ENCODE measurements at places on chromosomes 1 and 21. TPM values are rescaled to one million over a fixed set of nuclear protein-coding genes. Genes with fewer than 3 reads are reported as not detected.

- H3K4me3 ChIP-seq = no peak overlapping the region
- no peak for DNase-seq
- H3K36me3 ChIP-seq = no peaks in the 10 kb centered on the region
Observed at GRCh38 chr1:206545351-206545750, 38.0 kb downstream of the RASSF5 start.

DNA sequence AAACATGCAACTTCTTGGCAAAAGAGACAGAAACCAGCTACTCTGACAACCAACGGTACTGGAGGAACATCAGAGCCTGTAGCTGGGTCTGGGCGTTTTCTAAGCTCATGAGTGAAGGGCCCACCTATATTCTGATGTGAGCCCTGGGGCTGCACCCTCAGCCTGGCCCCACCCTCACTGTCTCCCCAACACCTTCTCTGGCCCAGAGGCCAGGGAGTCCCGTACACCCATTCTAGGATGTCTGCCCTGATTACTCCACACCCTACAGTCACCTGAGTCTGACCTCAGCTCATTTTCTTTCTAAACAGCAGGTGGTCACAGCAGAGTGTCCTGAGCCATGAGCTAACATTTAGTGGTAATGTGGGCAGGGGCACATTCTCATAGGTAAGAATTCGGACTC is 439.2 kb downstream of the MATN1 start:
- no peaks in the 10 kb centered on the region for H3K36me3 ChIP-seq
- no peak for DNase-seq
- no peaks in the 10 kb centered on the region for H3K27me3 ChIP-seq

- H3K36me3 ChIP-seq = no peaks in the 10 kb centered on the region
- no peak overlapping the region for H3K4me3 ChIP-seq
- no peak overlapping the region for H3K27ac ChIP-seq
- H3K4me1 ChIP-seq = no peaks in the 10 kb centered on the region
- DNase-seq = peak; percentile 46
- no peaks in the 10 kb centered on the region for H3K27me3 ChIP-seq
Observed at GRCh38 chr1:176949033-176949662, 215.4 kb downstream of the ASTN1 start.

DNA sequence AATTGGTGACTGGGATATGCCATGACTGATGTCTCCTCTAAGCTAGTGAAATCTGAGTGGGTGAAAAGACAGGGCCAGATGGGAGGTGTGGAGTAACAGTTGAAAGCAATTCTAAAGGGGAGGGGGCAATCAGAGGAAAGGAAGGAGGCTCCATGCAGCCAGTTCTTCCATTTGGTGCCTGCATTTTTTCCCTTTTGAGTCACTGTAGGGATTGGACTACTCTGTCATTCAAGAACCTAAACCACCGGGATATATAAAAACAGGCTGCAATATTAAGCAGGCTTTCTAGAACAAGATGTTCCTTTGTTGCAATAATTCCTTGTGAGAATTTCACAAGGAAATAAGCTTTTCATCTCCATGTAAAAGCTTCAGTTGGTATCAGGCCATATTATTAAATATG is 18.3 kb downstream of the CLIC6 start:
- no peak overlapping the region for H3K4me3 ChIP-seq
- no peak for DNase-seq
- H3K4me1 ChIP-seq = no peaks in the 10 kb centered on the region

GRCh38 chr1:204617256-204618147 is 68.0 kb downstream of the LRRN2 start:
- no peak overlapping the region for H3K27ac ChIP-seq
- no peak overlapping the region for H3K4me3 ChIP-seq
- DNase-seq = no peak
- no peaks in the 10 kb centered on the region for H3K27me3 ChIP-seq

- no peaks in the 10 kb centered on the region for H3K4me1 ChIP-seq
- no peaks in the 10 kb centered on the region for H3K27me3 ChIP-seq
- no peaks in the 10 kb centered on the region for H3K36me3 ChIP-seq
- no peak for DNase-seq
Observed at GRCh38 chr1:213369465-213369864, 318.4 kb downstream of the RPS6KC1 start.

- H3K36me3 ChIP-seq = no peaks in the 10 kb centered on the region
- no peak for DNase-seq
- H3K4me3 ChIP-seq = no peak overlapping the region
- H3K27ac ChIP-seq = no peak overlapping the region
- H3K4me1 ChIP-seq = no peaks in the 10 kb centered on the region
- no peaks in the 10 kb centered on the region for H3K27me3 ChIP-seq
Observed at GRCh38 chr1:228340686-228341449, 65.8 kb downstream of the TRIM11 start.

DNA sequence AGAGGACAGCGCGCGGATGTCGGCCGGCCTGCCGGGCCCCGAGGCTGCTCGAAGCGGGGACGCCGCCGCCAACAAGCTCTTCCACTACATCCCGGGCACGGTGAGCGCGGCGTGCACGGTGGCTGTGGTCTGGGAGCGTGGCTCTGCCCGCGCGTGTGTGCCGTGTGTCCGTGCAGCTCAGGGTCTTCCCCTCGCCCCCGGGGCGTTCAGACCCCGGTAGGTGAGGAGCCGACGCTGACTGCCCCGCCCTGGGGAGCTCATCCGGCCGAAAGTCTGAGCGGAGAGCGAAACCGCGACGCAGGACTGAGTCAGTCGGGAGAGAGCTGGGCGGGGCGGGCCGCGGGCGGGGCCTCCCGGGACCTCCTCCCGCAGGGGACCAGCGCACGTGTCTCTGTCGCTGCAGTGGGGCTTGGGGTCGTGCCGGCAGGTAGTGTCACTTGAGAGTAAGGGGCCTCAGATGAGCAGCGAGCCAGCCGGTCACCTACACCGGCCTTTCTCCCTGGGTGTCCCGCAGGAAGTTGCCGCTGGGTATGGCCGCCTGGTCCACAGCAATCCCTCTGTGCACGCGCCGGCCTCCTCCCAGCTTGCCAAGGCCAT is 520 bp downstream of the PLEKHN1 start:
- peaks cover 5% of the 10 kb centered on the region for H3K4me1 ChIP-seq
- H3K27ac ChIP-seq = peak overlapping the region; percentile 69
- peak overlapping the region; percentile 53 for H3K4me3 ChIP-seq
- H3K36me3 ChIP-seq = no peaks in the 10 kb centered on the region

DNA sequence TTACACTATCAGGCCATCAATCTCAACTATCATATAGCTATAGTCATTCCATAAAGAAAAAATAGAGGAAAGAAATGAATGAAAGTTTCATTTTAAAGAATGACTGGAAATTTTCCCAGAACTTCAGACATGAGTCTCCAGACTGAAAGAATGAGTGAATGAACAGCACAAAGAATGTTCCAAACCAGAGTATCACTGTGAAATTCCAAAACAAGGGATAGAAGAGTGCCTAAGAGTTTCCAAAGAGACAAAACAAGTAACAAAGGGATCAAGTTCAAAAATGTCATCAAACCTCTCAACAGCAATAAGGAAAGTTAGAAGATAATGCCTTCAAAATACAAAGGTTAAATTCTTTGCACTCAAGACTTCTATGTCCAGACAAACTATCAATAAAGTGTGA is 114.9 kb downstream of the DENND1B start:
- no peaks in the 10 kb centered on the region for H3K4me1 ChIP-seq
- no peaks in the 10 kb centered on the region for H3K36me3 ChIP-seq
- no peaks in the 10 kb centered on the region for H3K27me3 ChIP-seq

DNA sequence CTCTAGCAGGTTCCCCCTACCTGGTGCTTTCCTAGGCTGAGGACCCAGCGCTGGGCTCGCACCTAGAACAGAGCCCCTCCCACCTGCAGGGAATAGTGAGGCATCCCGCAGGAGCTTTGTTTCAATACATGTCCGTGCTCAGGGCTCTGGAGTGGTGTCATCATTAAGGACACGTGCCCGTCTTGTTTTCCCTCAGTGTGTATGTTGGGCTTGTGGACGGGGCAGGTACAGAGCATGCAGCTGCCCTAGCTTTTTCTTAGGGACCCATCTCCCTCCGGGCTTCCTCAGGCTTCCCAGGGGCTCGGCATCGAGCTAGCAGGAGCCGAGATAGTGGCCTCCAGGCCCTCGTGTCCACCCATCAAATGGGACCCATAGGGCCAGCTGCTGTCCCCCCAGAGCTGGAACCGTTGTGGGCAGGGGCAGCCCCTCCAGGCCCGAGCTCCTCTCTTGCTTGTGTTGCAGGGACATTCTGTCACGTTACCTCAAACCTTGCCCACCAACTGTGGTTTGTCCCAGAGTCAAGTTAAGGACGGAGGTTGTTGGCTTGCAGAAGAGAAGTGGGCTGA is 3.9 kb downstream of the TMEM201 start:
- no peak overlapping the region for H3K4me3 ChIP-seq
- H3K27me3 ChIP-seq = no peaks in the 10 kb centered on the region
- no peak overlapping the region for H3K27ac ChIP-seq
- no peaks in the 10 kb centered on the region for H3K4me1 ChIP-seq

- no peaks in the 10 kb centered on the region for H3K27me3 ChIP-seq
- no peak overlapping the region for H3K4me3 ChIP-seq
- no peaks in the 10 kb centered on the region for H3K4me1 ChIP-seq
- H3K27ac ChIP-seq = no peak overlapping the region
Observed at GRCh38 chr1:59532102-59532501, 235.2 kb downstream of the FGGY start.

DNA sequence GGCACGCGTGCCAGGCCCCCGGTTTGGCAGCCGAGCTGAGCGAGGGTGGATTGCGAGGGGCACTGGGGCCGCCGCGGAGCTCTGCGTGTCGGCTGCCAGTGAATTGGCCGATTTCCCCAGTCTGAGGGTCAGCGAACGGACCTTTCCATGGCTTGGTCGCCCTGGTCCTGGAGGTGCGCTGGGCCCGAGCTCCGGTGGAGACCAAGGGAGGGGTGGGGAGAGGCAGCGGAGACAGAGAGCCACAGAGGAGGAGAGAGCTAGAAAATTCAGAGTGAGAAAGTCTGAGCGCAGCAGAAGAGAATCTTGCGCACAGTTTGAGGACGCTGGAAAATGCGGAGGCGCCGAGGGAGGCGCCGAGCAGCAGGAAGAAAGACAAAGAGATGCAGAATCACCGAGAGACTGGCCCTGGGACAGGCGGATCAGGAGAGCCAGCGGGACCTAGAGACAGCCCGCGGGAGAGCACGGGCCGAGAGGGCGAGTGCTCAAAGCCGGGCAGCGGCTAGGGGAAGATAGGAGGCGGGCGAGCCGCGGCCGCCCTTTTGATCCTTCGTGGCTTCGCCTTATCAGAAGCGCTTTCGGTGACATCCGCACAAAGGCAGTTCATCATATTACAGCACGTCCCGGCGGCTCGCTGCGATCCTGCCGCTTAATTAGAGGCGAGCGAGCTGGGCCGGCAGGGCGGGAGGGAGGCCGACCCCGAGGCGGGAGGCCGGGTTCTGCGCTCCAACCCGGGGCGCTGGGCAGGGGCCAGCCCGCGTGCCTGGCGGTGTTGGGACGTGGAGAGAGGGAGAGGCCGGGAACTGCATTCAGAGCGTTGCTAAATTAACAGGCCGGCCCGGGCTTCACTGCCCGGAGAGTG is 12.7 kb downstream of the PAX7 start:
- DNase-seq = no peak
- no peaks in the 10 kb centered on the region for H3K4me1 ChIP-seq
- no peak overlapping the region for H3K4me3 ChIP-seq
- no peak overlapping the region for H3K27ac ChIP-seq

DNA sequence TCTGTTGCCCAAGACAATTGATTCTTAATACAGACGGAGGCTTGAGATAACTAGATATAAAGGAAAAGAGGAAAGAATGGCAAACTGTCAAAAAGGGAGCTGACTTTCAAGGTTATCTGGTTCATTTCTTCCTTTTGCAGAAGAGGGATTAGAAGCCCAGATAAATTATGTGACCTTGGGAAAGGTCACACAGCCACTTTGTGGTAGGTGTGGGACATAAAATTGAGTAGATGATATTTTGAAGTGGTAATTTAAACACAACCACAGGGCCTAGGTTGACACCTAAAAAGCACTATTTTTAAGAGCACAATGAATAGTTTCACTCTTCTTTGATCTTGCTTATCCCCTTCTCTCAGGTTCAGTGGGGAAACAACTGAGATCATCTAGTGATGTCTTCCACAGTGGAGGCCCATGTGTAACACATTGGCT is 16.9 kb upstream of the KIAA0040 start:
- H3K27ac ChIP-seq = peak overlapping the region; percentile 83
- no peaks in the 10 kb centered on the region for H3K36me3 ChIP-seq
- no peak overlapping the region for H3K4me3 ChIP-seq
- no peaks in the 10 kb centered on the region for H3K27me3 ChIP-seq

DNA sequence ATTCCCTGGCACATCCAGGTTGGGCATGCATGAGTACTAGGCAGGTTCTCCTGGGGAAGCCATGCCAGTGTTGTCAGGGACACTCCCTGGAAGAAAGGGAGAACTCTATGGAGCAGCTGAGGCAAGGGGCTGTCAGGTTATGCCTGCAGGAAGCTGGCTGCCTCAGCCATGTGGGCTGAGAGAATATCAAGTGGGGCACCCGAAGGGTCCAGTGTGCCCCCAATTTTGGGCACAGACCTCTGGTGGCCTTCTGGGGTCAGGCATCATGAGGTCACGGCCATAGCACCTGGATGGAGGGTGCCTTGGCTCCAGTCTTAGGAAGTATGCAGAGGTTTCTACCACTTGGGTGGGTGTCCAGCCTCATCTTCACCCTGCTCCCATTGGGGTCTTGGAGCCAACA is 2.6 kb downstream of the CSF3R start:
- H3K36me3 ChIP-seq = no peaks in the 10 kb centered on the region
- no peak overlapping the region for H3K27ac ChIP-seq
- H3K4me3 ChIP-seq = no peak overlapping the region
- no peaks in the 10 kb centered on the region for H3K27me3 ChIP-seq
- DNase-seq = no peak

GRCh38 chr1:109490029-109490933 is 3.6 kb upstream of the CYB561D1 start:
- peaks cover 11% of the 10 kb centered on the region for H3K4me1 ChIP-seq
- H3K27ac ChIP-seq = no peak overlapping the region
- no peaks in the 10 kb centered on the region for H3K27me3 ChIP-seq
- H3K36me3 ChIP-seq = no peaks in the 10 kb centered on the region

GRCh38 chr1:110098222-110099026 is 13.8 kb upstream of the UBL4B start:
- no peak for DNase-seq
- no peaks in the 10 kb centered on the region for H3K4me1 ChIP-seq
- H3K27me3 ChIP-seq = no peaks in the 10 kb centered on the region
- no peaks in the 10 kb centered on the region for H3K36me3 ChIP-seq
- no peak overlapping the region for H3K27ac ChIP-seq

GRCh38 chr1:161914595-161914994 is 109.1 kb downstream of the OLFML2B start:
- no peaks in the 10 kb centered on the region for H3K4me1 ChIP-seq
- H3K4me3 ChIP-seq = no peak overlapping the region
- no peak for DNase-seq
- no peaks in the 10 kb centered on the region for H3K27me3 ChIP-seq

EXTL1 gene
- not detected for total RNA-seq

SPATA21 gene
- not detected for total RNA-seq

TSACC gene
- total RNA-seq = not detected

KCNQ4 gene
- 2.5 TPM for total RNA-seq

IFNLR1 gene
- 9.1 TPM for total RNA-seq

BGLAP gene
- not detected for total RNA-seq

KRTAP13-2 gene
- not detected for total RNA-seq

HDGF gene
- 277 TPM for total RNA-seq

Measured in Peyer's patch (tissue), 4 donors.